Hepatocyte (in vitro differentiated cells): ENCODE measurements at places on chromosomes 16 and 17. TPM values are rescaled to one million over a fixed set of nuclear protein-coding genes. Genes with fewer than 3 reads are reported as not detected.

DNA sequence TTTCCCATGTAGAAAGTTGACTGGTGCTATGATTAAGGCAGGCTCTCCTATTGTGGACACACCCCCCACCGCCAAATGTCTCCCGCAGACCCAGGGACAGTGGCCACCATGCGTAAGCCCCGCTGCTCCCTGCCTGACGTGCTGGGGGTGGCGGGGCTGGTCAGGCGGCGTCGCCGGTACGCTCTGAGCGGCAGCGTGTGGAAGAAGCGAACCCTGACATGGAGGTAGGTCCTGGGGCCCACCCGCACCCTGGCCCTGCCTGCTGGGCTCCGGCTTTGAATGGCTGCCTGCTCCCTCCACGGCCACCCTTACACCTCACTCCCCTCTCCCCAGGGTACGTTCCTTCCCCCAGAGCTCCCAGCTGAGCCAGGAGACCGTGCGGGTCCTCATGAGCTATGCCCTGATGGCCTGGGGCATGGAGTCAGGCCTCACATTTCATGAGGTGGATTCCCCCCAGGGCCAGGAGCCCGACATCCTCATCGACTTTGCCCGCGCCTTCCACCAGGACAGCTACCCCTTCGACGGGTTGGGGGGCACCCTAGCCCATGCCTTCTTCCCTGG, 3.6 kb downstream of the MMP25 start:
- no peak for DNase-seq
- peaks cover 57% of the 10 kb centered on the region for H3K27me3 ChIP-seq
- peaks cover 19% of the 10 kb centered on the region for H3K4me1 ChIP-seq
- no peaks in the 10 kb centered on the region for H3K36me3 ChIP-seq

The ACSM3 gene
- 26.5 and 46.7 TPM in 2 replicates for total RNA-seq

The CXCL16 gene
- total RNA-seq: 38.7 and 39.9 TPM in 2 replicates

- no peaks in the 10 kb centered on the region for H3K4me1 ChIP-seq
- no peaks in the 10 kb centered on the region for H3K36me3 ChIP-seq
- DNase-seq: no peak
- H3K27me3 ChIP-seq: no peaks in the 10 kb centered on the region
- no peak overlapping the region for H3K27ac ChIP-seq
These were observed 50.0 kb upstream of the IRX6 start for GRCh38 chr16:55273959-55274358.

The ITGAL gene
- 1.5 and 3.4 TPM in 2 replicates for total RNA-seq

- DNase-seq: peak; percentile 75
- no peaks in the 10 kb centered on the region for H3K27me3 ChIP-seq
- H3K36me3 ChIP-seq: no peaks in the 10 kb centered on the region
These were observed 650 bp downstream of the KIAA0753 start for GRCh38 chr17:6639586-6640535.

- H3K27me3 ChIP-seq: no peaks in the 10 kb centered on the region
- H3K36me3 ChIP-seq: no peaks in the 10 kb centered on the region
- H3K4me3 ChIP-seq: no peak overlapping the region
- no peaks in the 10 kb centered on the region for H3K4me1 ChIP-seq
- H3K27ac ChIP-seq: no peak overlapping the region
These were observed 9.8 kb downstream of the MPHOSPH6 start for GRCh38 chr16:82160226-82160625.

DNA sequence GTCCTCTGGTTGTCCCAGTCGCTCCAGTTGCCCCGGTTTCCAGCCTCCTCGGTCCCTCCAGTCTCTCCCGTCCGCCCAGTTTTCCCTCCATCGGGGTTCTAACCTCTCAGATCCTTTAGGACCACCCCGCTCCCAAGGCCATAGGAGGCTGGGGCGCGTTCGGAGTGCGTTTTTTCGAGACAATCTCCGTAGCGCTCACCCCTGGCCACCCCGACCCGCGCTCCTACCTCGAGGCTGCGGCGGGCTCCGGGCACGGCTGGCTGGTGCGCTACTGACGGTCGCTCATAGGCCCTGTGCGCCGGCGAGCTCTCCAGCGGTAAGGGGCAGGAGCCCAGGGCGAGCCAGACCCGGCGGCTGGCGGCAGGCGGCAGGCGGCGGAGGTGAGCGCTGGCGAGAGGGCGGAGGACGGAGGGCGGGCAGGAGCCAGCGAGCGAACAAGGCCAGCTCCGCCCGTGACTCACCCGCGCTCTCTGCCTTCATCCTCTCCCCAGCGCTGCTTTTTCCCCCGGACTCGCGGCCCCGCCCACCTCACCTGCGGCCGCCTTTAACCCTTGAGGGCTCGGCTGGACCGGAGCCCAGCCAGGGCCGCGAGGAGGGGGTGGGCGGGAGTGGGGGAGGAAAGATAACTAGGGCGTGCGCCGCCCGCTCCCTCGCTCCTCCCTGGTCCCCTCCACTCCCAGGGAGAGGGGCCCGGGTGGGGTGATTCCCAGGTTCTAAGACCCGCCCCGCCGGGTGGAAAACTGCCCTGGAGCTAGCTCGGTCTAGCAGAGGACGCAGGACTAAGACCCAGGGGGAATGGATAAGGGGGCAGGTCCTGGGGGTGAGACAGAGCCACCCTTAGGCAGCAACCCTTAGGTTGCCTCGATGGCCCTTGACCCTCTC, at the start of gene SP6:
Gene SP6, minus strand, starts transcription at position 472 of the 882 bp plus-strand sequence. CDS start 2,734 bp downstream, outside the sequence.
- H3K36me3 ChIP-seq: no peaks in the 10 kb centered on the region
- H3K4me1 ChIP-seq: peaks cover 16% of the 10 kb centered on the region
- H3K27me3 ChIP-seq: peaks cover 87% of the 10 kb centered on the region
- DNase-seq: peak; percentile 94

- peaks cover 6% of the 10 kb centered on the region for H3K27me3 ChIP-seq
- peaks cover 4% of the 10 kb centered on the region for H3K4me1 ChIP-seq
- DNase-seq: no peak
- no peak overlapping the region for H3K27ac ChIP-seq
- H3K36me3 ChIP-seq: no peaks in the 10 kb centered on the region
- no peak overlapping the region for H3K4me3 ChIP-seq
These were observed 26.7 kb upstream of the IRX6 start for GRCh38 chr16:55297062-55297909.

The HOXB4 gene
- total RNA-seq: 1.4 and 2.2 TPM in 2 replicates

DNA sequence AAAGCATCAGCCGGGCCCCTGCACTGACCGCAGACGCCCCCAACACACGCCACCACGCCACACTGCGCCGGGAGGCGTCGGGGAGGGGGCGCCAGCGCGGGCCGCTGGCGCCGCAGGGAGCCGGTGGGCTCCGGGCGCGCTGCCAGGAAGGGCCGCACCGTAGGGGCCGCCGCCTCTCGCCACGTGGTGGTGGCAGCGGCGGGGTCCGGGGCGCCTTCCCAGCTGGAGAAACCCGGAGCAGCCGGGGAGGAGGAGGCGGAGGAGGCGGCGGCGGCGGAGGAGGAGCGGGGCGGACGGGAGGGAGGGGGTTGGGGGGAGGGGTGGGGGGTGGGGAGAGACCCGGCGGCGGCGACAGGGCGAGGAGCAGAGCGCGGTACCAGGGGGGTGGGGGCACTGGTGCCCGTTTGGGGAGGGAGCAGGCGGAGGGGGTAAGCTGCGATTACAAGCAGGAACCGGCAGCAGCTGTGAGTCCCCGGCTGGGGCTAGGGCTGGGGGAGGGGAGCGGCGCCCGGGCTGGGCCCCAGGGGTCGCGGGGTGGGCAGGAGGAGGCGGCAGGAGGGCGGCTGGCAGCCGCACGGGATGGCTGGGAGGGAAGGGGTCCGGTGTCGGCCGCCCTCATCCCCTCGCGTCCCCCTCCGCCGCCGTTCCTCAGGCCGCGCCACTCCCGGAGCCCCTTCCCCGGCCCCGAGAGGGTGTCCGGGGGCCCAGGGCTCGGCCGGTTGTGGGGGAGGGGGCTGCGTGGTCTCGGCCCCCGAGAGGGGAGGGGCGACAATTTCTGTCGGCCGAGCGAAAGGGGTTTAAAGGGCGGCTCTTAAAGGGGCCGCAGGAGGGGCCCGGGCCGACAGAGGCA, at the start of gene TBKBP1:
Gene TBKBP1, plus strand, starts transcription at position 431 of the 850 bp plus-strand sequence. CDS start 1,952 bp downstream, outside the sequence.
- peak within 1 kb of the TSS; percentile 98 for H3K4me3 ChIP-seq
- H3K36me3 ChIP-seq: no peaks in the 10 kb centered on the region

GRCh38 chr17:75773121-75773807, 8.3 kb upstream of the GALK1 start:
- no peaks in the 10 kb centered on the region for H3K4me1 ChIP-seq
- H3K36me3 ChIP-seq: peaks cover 6% of the 10 kb centered on the region
- no peak overlapping the region for H3K27ac ChIP-seq
- H3K4me3 ChIP-seq: no peak overlapping the region
- no peaks in the 10 kb centered on the region for H3K27me3 ChIP-seq

- no peaks in the 10 kb centered on the region for H3K36me3 ChIP-seq
- H3K27me3 ChIP-seq: no peaks in the 10 kb centered on the region
- H3K4me3 ChIP-seq: no peak overlapping the region
- no peak overlapping the region for H3K27ac ChIP-seq
These were observed 8.3 kb downstream of the EFCAB5 start for GRCh38 chr17:29949696-29950095.

The C17orf78 gene
- 0.64 TPM in 1 of 2 replicates, not detected in the other for total RNA-seq

The SEPTIN12 gene
- not detected in 2 replicates for total RNA-seq

The CDRT15 gene
- not detected in 2 replicates for total RNA-seq

DNA sequence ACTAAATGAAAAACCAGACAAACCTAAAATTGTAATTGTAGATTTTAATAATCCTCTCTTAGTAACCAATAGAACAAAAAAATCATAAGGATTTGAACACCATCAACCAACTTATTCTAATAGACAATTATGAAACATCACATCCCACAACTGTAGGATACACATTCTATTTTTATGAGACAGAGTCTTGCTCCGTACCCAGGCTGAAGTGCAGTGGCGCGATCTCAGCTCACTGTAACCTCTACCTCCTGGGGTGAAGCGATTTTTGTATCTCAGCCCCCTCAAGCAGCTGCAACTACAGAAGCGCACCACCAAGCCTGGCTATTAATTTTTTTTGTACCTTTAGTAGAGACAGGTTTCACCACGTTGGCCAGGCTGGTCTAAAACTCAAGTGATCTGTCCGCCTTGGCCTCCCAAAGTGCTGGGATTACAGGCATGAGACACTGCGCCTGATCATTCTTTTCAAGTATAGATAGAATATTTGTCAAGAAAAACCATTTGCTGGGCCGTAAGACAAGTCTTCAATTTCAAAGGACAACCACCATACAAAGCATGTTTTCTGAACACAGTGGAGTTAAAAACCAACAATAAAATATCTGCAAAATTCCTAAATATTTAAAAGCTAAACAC, 49.8 kb downstream of the CREBBP start:
- no peak for DNase-seq
- H3K27ac ChIP-seq: no peak overlapping the region
- peaks cover 3% of the 10 kb centered on the region for H3K4me1 ChIP-seq
- peaks cover 4% of the 10 kb centered on the region for H3K36me3 ChIP-seq

- peak; percentile 97 for DNase-seq
- peak overlapping the region; percentile 86 for H3K27ac ChIP-seq
- peaks cover 13% of the 10 kb centered on the region for H3K4me1 ChIP-seq
- no peaks in the 10 kb centered on the region for H3K27me3 ChIP-seq
These were observed 4.0 kb upstream of the MAP1LC3B start for GRCh38 chr16:87387942-87388817.

The RPL27 gene
- total RNA-seq: 1,020 and 1,179 TPM in 2 replicates

- H3K4me3 ChIP-seq: no peak overlapping the region
- H3K27me3 ChIP-seq: no peaks in the 10 kb centered on the region
- H3K36me3 ChIP-seq: no peaks in the 10 kb centered on the region
- no peak for DNase-seq
- peak overlapping the region; percentile 47 for H3K27ac ChIP-seq
These were observed 9.8 kb downstream of the MYL4 start for GRCh38 chr17:47218896-47219430.

DNA sequence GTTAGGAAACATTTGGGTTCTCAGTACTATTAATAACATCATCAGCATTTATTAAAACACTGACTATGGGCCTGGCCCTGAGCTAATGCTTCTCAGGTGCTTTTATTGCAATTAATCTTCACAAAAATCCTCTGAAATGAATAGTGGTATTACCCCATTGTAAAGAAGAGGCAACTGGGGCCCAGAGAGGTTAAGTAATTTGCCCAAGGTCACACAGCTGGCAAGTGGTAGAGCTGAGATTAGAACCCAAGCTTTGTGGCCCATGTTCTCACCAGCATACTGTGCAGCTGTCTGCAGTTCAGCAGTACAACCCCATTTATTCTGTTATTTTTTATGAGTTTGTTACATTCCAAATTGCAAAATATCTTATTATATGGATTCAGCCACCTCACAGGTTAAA, 82.3 kb downstream of the TBC1D16 start:
- no peaks in the 10 kb centered on the region for H3K36me3 ChIP-seq
- peaks cover 42% of the 10 kb centered on the region for H3K4me1 ChIP-seq
- H3K27ac ChIP-seq: no peak overlapping the region
- no peak overlapping the region for H3K4me3 ChIP-seq
- no peak for DNase-seq

GRCh38 chr17:77140878-77141767, at the start of gene SEC14L1:
TSS of gene SEC14L1 (plus strand) at chr17:77140969. CDS start at chr17:77143597, 2,628 bp downstream.
- H3K36me3 ChIP-seq: no peaks in the 10 kb centered on the region
- H3K27me3 ChIP-seq: no peaks in the 10 kb centered on the region
- H3K27ac ChIP-seq: peak within 1 kb of the TSS; percentile 94
- H3K4me1 ChIP-seq: peaks cover 27% of the 10 kb centered on the region
- peak within 1 kb of the TSS; percentile 83 for H3K4me3 ChIP-seq

- no peaks in the 10 kb centered on the region for H3K36me3 ChIP-seq
- no peak overlapping the region for H3K27ac ChIP-seq
- DNase-seq: no peak
These were observed 482 bp downstream of the IRF8 start for GRCh38 chr16:85899444-85899843.

The SMTNL2 gene
- total RNA-seq: 41.5 and 56.8 TPM in 2 replicates

- H3K4me3 ChIP-seq: no peak overlapping the region
- H3K27ac ChIP-seq: no peak overlapping the region
- no peaks in the 10 kb centered on the region for H3K36me3 ChIP-seq
- DNase-seq: no peak
- no peaks in the 10 kb centered on the region for H3K27me3 ChIP-seq
These were observed 363.5 kb downstream of the CPPED1 start for GRCh38 chr16:12440228-12440530.

- H3K4me1 ChIP-seq: no peaks in the 10 kb centered on the region
- peak; percentile 87 for DNase-seq
- H3K27ac ChIP-seq: no peak overlapping the region
- no peaks in the 10 kb centered on the region for H3K36me3 ChIP-seq
- no peak overlapping the region for H3K4me3 ChIP-seq
These were observed 5.4 kb downstream of the ATPAF2 start for GRCh38 chr17:18033442-18034099.

The CCDC40 gene
- total RNA-seq: 2.2 and 3.0 TPM in 2 replicates

- H3K27me3 ChIP-seq: no peaks in the 10 kb centered on the region
- no peak overlapping the region for H3K4me3 ChIP-seq
- H3K36me3 ChIP-seq: no peaks in the 10 kb centered on the region
- no peak for DNase-seq
- no peak overlapping the region for H3K27ac ChIP-seq
- no peaks in the 10 kb centered on the region for H3K4me1 ChIP-seq
These were observed 220.1 kb upstream of the SOX9 start for GRCh38 chr17:71900621-71901229.
